ENCODE measurements at places on chromosomes 6 and 20. TPM values are rescaled to one million over a fixed set of nuclear protein-coding genes. Genes with fewer than 3 reads are reported as not detected.

DNA sequence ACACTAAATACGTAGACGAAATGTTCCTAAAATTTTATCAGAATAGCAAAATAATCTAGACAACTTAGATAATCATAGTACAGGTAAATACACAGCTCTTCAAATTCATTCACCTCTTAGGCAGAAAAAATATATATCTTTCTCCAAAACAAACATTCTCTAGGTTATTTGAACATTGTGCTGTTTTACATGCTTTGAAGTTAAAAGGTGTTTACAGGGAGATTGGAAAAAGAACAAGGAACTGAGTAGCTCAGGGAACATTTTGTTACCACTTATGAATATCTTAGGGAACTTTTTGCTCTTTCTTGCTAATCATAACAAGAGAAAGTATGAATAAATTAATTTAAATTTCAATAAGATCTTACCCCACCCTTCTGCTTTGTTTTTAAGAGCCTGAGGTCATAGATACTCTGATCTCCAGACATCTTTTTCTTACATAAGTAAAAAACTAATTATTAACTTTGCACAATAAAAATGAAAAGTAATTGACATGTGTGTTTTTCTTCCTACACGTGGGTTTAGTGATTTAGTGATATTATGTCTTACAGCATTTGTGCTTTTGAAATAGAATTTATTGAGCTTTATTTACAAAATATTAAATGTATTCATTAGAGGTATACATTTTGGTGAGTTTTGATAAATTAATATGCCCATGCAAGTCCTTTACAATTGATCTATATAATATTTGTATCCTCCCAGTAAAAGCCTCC is 1141.4 kb upstream of the EYS start:
- DNase-seq = no peak

DNA sequence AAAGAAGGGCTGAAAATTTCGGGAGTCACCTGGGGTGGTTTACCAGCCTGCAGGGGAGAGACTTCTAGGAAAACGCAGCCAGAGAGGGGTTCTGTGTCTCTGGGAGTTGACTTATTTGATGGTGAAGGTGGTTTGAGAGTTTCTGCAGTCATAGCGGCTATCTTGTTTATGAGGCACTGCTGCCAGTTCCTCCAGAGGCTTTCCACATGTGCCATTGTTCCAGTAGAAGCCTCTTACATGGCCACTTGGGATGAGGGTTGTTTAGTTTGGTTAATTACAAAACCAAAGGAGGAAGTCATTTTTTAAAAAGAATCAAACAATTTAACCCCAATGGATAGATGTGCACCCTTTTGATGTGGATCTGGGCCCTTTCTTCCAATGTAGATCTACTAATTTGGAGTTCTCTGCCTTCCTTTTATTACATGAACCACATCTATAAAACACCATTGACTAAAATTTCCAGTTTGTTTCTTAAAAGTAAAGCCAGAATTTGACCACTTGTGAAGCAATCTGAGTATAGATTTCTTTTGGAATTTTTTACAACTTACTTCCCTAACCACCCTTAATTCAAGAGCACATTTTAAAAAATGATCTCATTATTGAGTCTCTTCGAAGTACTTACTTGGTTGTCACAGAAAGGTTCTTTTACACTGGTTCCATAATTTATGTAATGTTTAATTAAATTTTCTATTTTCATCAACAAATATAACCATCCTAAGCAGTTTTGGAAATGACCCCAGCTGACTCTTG is 97.6 kb downstream of the TCP11 start:
- DNase-seq = no peak

- DNase-seq = no peak
These were observed 373.1 kb downstream of the CD109 start for GRCh38 chr6:74069089-74069581.

DNA sequence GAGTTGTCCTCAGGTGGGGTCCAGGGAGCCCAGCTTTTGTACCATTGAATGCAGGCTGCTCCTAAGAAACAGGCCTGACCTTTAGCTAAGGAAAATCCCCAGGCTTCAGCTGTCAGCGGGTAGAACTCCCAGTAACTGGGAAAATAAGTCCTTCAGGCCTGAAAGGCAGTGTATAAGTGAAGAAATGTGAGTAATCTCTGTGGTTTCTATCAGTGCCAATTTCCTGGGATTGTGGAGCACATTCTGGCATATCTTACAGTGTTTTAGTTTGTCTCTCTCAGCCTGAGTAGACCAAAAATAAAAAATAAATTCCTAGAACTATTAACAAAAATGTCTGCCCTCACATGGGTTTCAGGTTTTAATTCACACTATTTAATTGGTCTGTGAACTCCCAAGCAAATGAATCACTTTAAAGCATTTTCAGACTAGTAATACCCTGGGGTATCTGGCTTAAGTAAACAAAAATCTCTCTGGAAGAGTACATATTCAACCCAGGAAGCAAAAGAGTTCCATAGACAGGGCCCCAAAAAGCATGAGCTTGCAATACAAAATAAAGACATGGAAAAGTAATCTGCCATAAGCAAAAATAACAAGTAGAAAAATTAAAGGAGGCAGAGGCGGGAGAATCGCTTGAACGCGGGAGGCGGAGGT is 566.2 kb upstream of the NOX3 start:
- DNase-seq = no peak

- no peak for DNase-seq
These were observed 63.8 kb upstream of the UST start for GRCh38 chr6:148682990-148683389.

DNA sequence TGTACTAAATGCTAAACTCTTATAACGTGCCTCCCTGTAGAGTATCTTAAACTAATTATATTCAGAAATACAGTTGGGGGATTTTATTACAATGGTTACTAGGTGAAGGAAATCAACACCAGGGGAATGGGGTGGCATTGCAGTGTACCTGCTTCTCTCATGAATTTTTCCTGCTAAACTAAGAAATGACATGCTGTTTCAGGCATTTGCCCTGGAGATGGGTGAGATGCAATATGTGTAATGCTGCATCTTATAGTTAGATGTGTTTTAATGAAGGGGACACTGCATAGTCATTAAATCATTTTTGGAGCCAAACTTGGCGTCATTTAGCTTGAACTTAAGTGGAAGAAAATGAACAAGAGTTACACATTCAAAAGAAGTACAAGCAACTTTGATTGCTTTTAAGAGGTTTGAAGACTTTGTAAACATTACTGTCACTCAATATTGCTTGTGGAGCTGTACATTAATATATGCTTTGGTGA is 4.3 kb downstream of the EYA4 start:
- no peak for DNase-seq

DNA sequence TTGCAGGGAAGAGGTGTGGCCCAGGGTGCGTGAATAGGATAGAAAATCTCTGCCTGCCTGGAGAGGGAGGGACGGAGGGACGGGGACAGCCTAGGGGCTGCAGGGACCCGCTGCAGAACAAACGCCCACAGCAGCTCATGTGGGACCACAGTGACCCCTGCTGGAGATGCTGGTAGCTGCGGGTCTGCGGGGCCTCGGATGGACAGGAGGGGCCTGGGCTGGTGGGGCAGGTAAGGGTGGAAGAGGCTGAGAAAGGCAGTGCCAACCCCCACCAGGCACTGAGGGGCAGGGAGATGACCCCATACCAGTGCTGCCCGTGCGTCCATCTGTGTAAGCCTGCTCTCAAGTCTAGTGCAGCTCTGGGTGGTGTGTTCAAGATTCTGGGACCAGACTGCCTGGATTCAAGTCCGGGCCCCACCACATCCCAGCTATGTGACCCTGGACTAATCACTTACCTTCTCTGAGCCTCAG is 39.4 kb downstream of the KIAA1755 start:
- DNase-seq = no peak

GRCh38 chr6:162325826-162326225 is 401.7 kb downstream of the PRKN start:
- DNase-seq = no peak

- no peak for DNase-seq
These were observed 7.5 kb downstream of the BEND3 start for GRCh38 chr6:107107791-107108190.

GRCh38 chr6:169407325-169407724 is 153.7 kb upstream of the THBS2 start:
- no peak for DNase-seq

- no peak for DNase-seq
These were observed 8.9 kb downstream of the FAM217B start for GRCh38 chr20:59948828-59949720.

DNA sequence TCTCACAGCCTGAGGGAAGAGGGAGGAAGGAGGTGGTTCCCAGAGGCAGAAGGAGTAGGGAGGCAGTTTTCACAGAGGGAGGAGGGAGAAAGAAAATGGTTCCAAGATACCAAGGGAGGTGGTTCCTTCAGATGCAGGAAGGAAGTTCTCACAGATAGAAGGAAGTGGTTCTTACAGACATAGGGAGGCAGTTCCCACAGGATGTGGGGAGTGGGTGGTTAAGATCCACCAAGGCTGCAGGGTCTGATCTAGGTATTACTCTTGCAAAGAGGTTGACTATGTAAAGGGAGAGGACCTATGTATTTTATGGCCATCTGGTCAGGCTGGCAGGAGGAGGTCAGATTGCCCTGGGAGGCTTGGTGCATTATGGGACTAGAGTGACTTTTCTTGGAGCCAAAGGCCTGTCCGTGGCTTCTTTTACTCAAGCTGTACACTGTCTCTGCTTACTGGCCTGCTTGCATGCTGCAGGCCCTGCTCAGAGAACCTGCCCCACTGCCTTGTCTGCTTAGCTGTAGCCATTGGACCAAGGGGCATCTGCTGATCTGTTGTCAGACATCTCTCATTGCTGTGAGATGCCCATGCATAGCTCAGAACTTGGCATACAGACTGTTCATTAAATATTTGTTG is 283.7 kb downstream of the DHX35 start:
- DNase-seq = no peak

DNA sequence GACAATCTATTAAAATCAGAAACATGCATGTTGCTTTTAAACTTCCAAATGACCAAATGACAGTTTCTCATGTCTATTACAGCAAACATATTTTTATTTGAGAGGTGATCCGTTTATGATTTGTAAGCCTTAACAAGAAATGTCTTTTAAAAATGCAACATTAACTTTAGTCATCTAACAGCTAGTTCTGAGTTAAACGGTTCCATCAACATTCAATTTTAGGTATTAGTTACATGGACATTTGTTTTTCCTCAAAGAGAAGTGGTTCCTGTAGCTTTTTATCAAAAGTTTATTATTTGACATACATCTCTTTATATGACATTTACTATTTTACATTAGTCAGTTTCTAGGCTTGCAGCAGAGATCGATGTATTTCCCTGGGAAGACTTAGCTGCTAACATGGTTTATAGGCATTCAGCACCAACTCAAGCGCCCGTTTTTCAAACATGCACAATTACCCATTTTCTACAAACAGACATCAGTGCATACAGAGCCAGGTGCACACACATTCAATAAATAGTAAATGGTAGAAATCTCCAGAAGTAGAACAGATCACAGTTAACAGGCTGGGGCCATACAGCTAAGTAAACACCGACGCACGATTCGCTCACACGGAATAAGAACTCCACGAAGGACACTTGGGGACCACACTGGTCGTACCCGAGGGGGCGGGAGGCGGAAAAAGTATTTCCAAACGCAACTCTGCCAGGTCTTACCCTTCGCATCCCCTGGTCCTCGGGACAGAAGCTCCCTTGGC is 882 bp downstream of the CNR1 start:
- DNase-seq = no peak

DNA sequence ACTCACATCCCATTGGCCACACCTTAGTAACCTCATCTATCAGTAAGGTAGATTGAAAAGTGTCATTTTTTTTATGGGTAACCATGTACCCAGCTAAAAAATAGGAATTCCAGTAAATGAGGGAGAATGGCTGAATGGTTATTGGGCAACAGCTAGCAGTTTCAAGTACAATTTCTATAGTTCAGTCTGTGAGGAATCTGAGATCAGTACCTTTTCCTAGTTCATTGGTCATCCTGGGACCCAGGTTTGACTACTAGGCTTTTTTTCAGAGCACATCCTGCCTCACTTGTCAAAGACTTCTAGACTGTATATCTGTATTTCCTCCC is 28.3 kb downstream of the PHF3 start:
- no peak for DNase-seq

DNA sequence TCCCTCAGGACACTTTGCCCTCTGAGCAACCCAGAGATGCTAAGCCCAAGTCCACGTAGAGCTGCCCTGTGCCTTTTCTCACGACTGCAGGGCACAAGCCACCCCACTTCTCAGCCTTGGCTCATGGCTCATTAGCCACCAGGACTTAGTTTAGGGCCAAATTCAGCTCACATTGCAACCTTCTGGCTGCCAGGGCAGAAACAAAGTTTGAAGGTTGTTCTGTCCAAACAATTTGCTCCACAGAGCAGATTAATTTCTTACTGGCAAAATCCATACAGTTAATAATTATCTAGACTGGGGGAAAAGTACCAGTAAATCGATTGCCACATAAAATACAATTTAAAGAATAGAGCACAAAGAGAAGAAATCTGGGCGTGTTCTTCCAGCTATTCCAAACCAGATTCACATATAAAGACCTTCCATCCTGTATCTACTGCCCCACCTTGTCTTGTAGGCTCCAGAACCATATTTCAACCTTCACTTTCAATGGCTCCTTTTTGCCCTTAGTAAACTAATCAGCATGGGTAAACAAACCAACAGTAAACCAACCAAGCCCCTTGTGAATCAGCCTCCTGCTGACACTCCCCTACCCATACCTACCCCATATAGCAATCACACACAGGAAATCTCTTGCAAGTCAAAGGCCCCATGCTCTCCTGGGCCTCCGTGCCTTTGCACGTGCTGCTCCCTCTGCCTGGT is 101.9 kb downstream of the QRSL1 start:
- no peak for DNase-seq

GRCh38 chr6:40163924-40164323 is 229.7 kb upstream of the MOCS1 start:
- no peak for DNase-seq

GRCh38 chr6:75374961-75375400 is 90.4 kb upstream of the TMEM30A start:
- no peak for DNase-seq

DNA sequence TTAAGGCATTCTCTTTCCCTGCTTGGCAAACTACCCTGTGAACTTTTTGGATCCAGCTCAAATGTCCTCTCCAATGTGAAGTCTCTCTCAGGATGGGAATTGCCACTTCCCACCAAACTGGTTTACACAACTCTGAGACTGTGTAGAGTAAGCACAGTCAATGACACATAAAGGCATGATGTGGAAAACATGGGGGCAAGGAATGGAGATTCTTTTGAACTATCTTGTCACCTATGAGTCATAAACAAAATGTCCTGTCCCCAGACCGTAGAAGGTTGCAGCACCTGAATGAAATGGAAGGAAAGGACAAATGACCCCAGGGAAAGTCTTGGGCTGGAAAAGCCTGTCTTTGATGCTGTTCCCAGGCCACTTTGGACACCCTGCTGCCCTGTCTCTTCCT is 11.0 kb upstream of the KIF13A start:
- DNase-seq = no peak

GRCh38 chr6:144314003-144314485 is 28.9 kb downstream of the UTRN start:
- no peak for DNase-seq

GRCh38 chr20:278607-279571 is 11.7 kb downstream of the C20orf96 start:
- no peak for DNase-seq

CRISP3 gene
- total RNA-seq = 0.73 TPM

LINC00237 gene
- not detected for total RNA-seq

LHFPL5 gene
- total RNA-seq = not detected

FNDC1 gene
- 10.1 TPM for total RNA-seq

SLC22A7 gene
- not detected for total RNA-seq

LY6G6C gene
- total RNA-seq = not detected
